ENCODE measurements at places on chromosomes 6 and 20. TPM values are rescaled to one million over a fixed set of nuclear protein-coding genes. Genes with fewer than 3 reads are reported as not detected.

SLC25A27 gene
- polyA plus RNA-seq = 19.1 TPM

ZNF391 gene
- 1.5 TPM for polyA plus RNA-seq

ABHD16B gene
- polyA plus RNA-seq = not detected

USP49 gene
- 1.1 TPM for polyA plus RNA-seq

PKIB gene
- 5.1 TPM for polyA plus RNA-seq

NOX3 gene
- not detected for polyA plus RNA-seq

- peaks cover 3% of the 10 kb centered on the region for H3K4me1 ChIP-seq
- H3K27ac ChIP-seq = no peak overlapping the region
- no peaks in the 10 kb centered on the region for H3K27me3 ChIP-seq
- H3K4me3 ChIP-seq = no peak overlapping the region
- H3K36me3 ChIP-seq = no peaks in the 10 kb centered on the region
- DNase-seq = no peak
Observed at GRCh38 chr6:149476789-149477455, 7.9 kb downstream of the ZC3H12D start.

DNA sequence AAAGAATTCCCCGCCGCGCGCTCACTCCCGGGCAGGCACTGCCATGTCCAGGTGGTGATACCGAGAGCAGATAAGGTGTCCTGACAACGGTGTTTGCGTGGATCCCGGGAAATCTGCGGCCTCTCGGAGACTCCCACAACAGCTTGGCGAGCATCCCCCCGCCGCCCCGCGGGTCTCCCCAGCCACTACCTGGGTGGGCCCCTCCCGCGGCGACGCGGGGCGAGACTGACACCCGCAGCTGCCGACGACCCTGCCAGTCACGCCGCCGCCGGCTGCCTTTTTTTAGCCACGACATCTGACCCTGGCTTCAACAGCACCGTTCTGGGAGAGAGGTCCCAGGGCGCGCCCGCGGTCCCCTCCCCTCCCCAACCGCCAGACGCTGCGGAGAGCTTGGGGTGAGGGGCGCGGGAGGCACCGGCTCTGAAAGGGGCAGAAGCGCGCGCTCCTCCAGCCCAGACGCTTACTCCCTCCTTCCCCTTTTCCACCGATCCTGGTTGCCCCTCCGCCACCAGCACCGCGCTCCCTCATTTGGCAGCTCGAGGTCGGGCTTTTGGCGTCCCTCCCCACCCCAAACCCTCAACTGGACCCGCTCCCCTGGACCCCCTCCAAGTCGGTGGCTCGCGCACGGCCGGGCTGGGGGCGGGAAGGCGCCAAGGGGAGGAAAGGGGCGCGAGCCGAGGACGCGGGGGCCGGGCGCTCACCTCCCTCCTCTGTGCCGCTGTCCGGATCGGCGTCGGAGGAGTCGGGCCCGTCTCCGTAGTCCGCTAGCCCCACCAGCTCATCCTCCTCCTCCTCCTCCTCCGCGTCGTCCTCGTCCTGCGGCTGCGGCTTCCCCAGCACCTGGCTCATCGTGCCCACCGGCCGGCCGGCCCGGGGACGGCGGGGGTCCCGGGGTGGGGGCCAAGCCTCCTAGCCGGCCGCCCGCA lies 665 bp downstream of the RRAGD start:
- peak overlapping the region; percentile 73 for H3K4me3 ChIP-seq
- DNase-seq = peak; percentile 84
- no peaks in the 10 kb centered on the region for H3K36me3 ChIP-seq
- H3K4me1 ChIP-seq = peaks cover 6% of the 10 kb centered on the region

- no peaks in the 10 kb centered on the region for H3K36me3 ChIP-seq
- no peak for DNase-seq
- H3K4me1 ChIP-seq = no peaks in the 10 kb centered on the region
- no peak overlapping the region for H3K4me3 ChIP-seq
Observed at GRCh38 chr20:42484335-42484734, 705.4 kb downstream of the PTPRT start.

DNA sequence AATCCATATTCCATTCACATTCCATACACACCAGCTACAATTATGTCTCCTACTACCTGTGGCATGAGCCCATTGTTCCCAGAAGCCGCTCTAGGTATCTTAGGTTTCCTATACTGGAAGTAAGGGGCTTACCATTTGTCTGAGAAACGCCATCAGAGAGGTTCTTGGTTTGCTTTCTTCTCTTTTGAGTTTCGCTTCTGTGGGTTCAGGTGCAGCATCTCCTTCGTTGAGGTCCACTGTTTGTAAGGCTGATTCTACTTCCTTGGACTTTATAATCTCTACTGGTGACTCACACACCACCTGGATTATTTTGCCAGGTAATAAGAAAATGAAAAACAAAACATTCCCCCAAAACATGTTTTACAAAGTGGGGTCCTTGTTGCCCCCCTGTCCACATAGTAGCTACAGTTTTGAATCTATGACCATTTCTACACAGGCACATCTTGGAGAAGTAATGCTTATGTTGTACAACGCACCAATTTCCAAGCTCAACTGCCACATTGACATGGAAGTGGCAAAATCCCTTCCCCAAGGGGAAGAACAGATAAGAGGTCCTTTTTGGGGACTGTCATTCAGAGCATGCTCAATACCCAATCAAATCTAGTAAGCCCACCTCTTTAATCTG lies 103.5 kb downstream of the BCAS1 start:
- DNase-seq = no peak
- no peaks in the 10 kb centered on the region for H3K4me1 ChIP-seq
- H3K27me3 ChIP-seq = no peaks in the 10 kb centered on the region

GRCh38 chr20:4230651-4231050 lies 215.3 kb upstream of the RNF24 start:
- no peaks in the 10 kb centered on the region for H3K4me1 ChIP-seq
- no peak overlapping the region for H3K4me3 ChIP-seq
- H3K27ac ChIP-seq = no peak overlapping the region
- no peaks in the 10 kb centered on the region for H3K36me3 ChIP-seq
- H3K27me3 ChIP-seq = no peaks in the 10 kb centered on the region

GRCh38 chr20:11302436-11302835 lies 615.3 kb upstream of the BTBD3 start:
- no peak overlapping the region for H3K4me3 ChIP-seq
- H3K4me1 ChIP-seq = no peaks in the 10 kb centered on the region
- no peak for DNase-seq
- H3K27ac ChIP-seq = no peak overlapping the region

Measured in kidney (tissue), 22 donors.